ENCODE measurements at places on chromosomes 6 and 20. TPM values are rescaled to one million over a fixed set of nuclear protein-coding genes. Genes with fewer than 3 reads are reported as not detected.

HCRTR2 gene
- total RNA-seq = not detected

SYCP2 gene
- 0.94 TPM for total RNA-seq

MYBL2 gene
- total RNA-seq = 0.13 TPM

SPATS1 gene
- total RNA-seq = not detected

HMGCLL1 gene
- 1.2 TPM for total RNA-seq

RPS18 gene
- 753 TPM for total RNA-seq

GNRH2 gene
- total RNA-seq = not detected

SEC63 gene
- total RNA-seq = 55.5 TPM

PPP1R14C gene
- 91.5 TPM for total RNA-seq

ISM1 gene
- total RNA-seq = 1.0 TPM

- DNase-seq = no peak
Observed at GRCh38 chr20:50690650-50691572, at the start of gene RIPOR3. Gene RIPOR3, minus strand, starts transcription at chr20:50691542. Its CDS starts 414 bp downstream, at chr20:50691128.

- no peak for DNase-seq
Observed at GRCh38 chr6:27297857-27298730, 14.0 kb downstream of the POM121L2 start.

- DNase-seq = no peak
Observed at GRCh38 chr20:58626051-58626450, 25.0 kb upstream of the STX16 start.

GRCh38 chr6:159760602-159761057, 1.2 kb upstream of the ACAT2 start:
- no peak for DNase-seq

- DNase-seq = no peak
Observed at GRCh38 chr6:34236131-34236442, 586 bp upstream of the HMGA1 start.

- DNase-seq = peak; percentile 33
Observed at GRCh38 chr20:689348-689747, 13.7 kb upstream of the SCRT2 start.

DNA sequence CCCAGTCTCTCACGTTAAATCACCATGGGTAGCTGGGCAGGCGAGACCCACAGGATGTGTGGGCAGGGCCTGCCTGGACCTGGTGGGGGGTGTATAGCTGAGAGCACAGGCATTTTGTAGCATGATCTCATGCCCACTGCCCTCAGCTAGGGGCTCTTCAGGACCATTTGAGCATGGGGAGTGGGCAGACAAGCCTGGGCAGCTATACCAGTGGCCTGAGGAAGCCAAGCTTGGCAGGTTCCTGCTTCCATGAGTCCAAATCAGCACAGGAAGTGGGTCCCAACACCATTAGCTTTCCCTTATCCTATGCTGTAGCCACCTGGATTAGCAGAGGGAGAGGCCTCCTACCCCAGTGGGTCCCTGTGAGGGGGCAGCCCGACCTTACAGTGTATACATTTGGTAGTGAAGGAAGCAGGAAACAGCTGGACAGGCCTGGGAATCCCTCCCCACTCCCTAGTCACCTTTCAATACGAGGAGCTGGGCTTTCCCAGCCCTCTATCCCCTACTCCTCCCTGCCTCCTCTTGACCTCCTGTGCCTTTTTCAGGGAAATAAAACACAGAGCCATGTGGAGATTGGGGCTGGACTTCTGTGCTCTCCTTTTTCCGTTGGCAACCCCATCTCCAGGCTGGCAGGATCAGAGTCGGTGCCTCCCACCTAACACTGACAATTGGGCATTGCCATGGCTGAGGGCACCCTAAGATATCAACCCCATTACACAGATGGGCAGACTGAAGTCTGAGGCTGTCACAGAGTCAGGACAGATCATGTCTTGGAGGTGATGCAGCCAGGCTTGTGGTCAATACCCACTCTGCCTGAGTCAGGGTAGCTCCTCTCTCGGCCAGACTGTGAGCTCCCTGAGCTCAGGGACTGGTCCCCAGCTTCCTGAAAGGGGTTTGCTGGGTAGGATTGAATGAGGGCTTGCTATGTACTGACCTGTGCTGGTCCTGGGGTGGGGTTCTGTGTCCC, 59.8 kb downstream of the MRPL14 start:
- no peak for DNase-seq

- peak; percentile 29 for DNase-seq
Observed at GRCh38 chr20:59777331-59777725, 156.1 kb downstream of the SYCP2 start.

GRCh38 chr20:237489-237888, 10.4 kb downstream of the DEFB129 start:
- DNase-seq = no peak

- peak; percentile 56 for DNase-seq
Observed at GRCh38 chr20:57475388-57476083, 49.4 kb downstream of the CTCFL start.

GRCh38 chr20:41218466-41218865, 81.1 kb downstream of the PLCG1 start:
- DNase-seq = no peak

DNA sequence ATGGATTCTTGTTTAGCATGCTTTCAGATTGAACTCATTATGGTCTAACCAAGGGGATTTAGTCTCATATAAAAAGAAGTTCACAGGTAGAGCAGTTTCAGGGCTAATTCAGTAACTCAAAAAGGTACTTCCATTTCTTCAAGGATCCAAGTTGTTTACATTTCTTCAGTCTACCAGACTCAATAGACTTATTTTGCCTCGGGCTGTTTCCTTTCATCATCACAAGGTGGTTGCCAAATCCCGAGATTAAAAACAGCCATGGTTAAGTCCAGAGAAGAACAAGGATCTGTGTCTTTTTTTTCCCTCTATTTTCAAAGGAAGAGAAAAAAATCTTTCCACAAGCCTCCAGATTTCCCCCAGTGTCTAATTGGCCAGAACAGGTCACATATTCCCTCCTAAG, 69.8 kb upstream of the SNX9 start:
- DNase-seq = no peak

DNA sequence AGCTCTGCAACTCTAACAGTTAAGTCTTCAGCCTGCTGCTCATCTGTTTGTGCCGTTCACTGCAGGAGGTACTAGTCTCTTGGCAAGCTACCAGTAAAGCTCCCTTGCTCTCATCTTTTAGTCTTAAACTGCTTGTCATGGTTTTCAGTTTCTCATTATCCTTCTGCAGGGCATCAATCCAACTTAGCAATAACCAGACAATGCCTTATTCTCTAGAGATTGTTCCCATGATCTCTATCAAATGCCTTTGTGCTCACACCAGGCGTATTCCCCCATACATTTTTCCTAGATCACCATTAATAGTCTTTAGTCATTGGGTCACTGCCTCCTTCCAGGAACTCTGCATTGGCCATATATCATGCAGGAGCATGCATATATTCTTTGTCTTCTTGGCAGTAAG, 171.3 kb downstream of the GRM1 start:
- DNase-seq = no peak

DNA sequence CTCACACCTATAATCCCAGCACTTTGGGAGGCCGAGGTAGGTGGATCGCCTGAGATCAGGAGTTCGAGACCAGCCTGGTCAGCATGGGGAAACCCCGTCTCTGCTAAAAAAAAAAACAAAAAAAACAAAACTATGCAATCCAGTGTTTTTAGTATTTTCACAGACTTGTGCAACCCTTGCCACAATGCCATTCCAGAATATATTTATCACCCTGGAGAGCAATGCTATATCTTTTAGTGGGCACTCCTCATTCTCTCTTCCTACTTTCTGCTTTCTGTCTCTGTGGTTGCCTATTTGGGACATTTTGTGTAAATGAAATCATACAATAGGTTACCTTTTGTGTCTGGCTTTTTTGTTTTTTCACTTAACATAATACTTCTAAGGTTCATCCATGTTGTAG, 39.1 kb upstream of the MROH8 start:
- no peak for DNase-seq

GRCh38 chr6:106739387-106739786, 110.0 kb downstream of the QRSL1 start:
- DNase-seq = no peak

DNA sequence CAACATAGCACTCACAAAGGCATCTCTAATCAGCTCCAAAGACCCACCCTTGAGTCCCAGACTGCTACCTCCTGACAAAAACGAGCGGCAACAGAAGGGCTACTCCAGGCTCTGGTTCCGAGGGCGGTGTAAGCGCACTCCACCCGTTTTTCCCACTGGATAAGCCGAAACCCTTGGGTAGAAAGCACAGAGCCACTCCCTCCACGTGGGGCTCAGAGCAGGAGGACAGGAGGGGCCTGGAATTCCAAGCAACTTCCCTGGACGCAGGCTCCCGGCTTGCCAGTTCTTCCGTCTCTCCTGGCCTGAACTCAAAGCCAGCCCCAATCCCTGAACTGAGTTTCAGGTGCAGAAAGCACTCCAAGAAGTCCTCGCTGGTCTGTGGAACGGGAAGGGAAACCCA, 7.4 kb downstream of the GMEB2 start:
- DNase-seq = no peak

- DNase-seq = no peak
Observed at GRCh38 chr6:37654727-37655500, 42.8 kb downstream of the MDGA1 start.

GRCh38 chr20:7994809-7995208, 24.8 kb downstream of the TMX4 start:
- DNase-seq = no peak

GRCh38 chr20:51955756-51956155, 153.4 kb upstream of the SALL4 start:
- DNase-seq = no peak

DNA sequence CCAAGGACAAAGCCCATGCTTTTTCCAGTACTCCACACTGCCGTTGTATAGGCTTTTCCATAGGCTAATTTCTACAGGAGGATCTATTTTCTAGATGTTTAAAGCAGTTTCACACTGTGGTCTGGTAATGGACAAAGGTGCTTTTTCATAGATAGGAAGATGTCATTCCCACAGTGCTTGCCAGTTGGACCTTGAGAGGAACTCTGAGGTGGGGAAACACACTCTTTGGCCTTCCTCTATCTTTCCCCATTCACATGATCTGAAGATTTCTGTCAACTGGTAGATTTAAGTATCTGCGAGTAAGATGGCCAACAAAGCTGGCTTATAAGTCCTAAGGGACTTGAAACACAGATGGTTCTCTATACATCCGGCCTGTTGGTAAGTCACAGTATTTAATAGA, 477.3 kb downstream of the UTRN start:
- DNase-seq = no peak
